ENCODE measurements at places on chromosomes 5 and 9.

DNA sequence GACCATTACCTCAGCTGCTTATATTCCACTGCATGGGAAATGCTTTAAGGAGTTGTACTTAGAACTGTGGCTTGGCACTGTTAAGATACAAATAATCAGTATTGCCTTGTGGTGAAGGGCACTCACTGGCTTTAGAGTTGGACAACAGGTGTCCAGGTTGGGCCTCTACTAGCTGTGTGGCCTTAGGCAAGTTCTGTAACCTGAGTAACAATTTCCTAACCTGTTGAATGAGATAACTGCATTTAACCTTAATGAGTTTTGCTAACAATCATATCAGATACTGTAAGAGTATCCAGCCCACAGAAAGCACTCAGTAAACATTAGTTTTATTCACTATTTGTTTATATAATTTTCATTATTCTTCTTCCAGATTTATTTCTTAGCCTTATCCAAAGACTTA, 17.2 kb upstream of the HK3 start:
- no peak for ATAC-seq

- ATAC-seq = peak; percentile 90
Measured at GRCh38 chr9:123353984-123354591, 1.9 kb upstream of the CRB2 start.

GRCh38 chr9:33375238-33375840, 27.0 kb downstream of the AQP7 start:
- peak; percentile 30 for ATAC-seq

- no peak for ATAC-seq
Measured at GRCh38 chr5:130731839-130732238, 433.2 kb downstream of the HINT1 start.

DNA sequence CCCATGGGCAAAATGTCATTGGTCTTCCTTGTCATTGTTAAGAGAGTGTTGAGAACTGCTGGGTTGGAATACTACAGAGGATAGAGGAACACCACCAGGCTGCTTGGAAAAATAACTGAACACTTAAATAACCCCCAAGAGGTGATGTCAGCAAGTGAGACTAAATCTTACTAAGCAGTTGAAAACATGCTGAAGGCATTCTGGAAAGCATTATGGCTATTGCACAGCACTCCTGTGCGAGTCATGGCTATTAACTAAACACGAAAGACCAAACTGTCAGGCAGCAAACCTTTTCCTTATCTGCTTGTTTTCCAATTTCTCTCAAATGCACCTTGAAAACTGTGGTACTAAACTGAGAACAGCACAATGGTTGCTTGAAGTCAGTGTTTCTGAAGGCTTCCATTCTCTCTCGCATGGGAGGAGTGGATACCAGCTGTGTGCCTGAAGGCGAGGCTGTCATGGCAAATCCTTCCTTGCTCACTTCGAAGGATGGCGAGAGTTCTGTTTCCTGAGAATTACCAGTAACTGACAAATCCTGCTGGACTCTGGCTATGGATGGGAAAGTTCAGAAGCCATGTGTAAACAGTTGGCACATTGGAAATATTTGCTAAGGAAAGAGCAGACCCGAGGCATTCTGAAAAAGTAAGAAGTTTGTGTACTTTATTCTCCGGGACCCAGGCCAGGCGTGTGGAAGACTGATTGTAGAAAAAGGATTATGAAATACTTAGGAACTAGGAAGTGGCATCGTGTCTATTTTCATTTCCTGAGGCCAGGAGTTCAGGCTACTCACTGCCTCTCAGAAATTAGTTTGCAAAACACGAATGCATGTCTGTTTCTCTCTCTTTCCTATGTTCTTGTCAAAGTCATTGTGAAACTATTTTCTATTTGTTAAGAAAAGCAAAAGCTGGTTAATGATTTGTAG, 182.1 kb downstream of the DMRT2 start:
- no peak for ATAC-seq

DNA sequence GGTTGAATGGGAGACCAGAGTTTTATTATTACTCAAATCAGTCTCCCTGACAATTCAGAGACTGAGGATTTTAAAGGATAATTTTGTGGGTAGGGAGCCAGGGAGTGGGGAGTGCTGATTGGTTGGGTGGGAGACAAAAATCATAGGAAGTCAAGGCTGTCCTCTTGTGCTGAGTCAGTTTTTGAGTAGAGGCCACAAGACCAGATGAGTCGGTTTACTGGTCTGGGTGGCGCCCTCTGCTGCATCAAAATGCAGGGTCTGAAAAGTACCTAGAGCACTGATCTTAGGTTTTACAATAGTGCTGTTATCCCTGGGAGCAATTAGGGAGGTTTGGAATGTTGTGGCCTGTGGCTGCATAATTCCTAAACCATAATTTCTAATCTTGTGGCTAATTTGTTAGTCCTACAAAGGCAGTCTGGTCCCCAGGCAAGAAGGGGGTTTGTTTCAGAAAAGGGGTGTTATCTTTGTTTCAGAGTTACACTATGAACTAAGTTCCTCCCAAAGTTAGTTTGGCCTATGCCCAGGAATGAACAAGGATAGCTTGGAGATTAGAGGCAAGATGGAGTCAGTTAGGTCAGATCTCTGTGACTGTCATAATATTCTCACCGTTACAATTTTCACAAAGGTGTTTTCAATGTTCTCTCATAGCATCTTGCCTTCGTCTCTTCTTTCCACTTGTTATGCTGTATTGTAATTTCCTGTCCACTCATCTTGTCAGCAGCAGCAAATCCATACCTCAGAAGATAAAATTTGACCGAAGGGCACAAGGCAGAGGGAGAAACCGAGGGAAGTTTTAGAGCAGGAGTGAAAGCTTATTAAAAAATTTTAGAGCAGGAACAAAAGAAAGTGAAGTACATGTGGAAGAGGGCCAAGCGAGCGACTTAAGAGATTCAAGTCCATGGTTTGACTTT, 59.2 kb upstream of the CLINT1 start:
- ATAC-seq = peak; percentile 83

GRCh38 chr5:173144200-173145176, at the start of gene BNIP1:
Gene BNIP1, plus strand, starts transcription at chr5:173144531. Its CDS starts 15 bp downstream, at chr5:173144546.
- ATAC-seq = peak; percentile 94

- peak; percentile 74 for ATAC-seq
Measured at GRCh38 chr9:70049236-70049635, 5.6 kb downstream of the MAMDC2 start.

DNA sequence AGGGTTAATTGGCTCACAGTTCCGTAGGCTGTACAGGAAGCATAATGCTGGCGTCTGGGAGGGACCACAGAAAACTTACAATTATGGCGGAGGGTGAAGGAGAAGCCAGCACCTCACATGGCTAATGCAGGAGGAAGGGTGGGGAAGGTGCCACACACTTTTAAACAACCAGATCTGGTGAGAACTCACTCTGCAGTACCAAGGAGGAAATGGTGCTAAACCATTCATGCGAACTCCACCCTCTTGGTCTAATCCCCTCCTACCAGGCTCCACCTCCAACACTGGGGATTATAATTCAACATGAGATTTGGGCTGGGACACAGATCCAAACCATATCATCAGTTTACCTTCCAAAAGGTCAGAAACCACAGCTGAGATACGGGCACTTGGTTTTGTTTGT, 122.9 kb downstream of the PDZD2 start:
- no peak for ATAC-seq

GRCh38 chr5:52735139-52735538, 52.6 kb upstream of the ITGA1 start:
- peak; percentile 86 for ATAC-seq

DNA sequence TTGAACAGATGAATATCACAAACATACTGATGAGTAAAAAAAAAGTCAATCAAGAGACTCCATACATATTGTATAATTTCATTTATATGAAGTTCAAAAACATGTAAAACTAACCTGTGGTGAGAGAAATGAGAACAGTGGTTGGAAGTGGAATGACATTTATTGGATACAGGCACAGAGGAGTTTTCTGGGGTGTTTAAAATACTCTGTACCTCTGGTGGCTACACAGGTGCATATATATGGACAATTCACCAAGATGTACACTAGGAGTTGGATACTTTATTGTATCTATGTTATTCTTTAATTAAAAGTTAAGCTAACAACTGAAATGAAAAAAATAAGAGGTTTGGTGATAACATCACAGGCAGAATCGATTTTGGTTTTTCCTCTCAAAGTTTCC, 14.1 kb downstream of the FOXD1 start:
- 0 out of 3 replicates have a peak, but pooled peaks have one; percentile 14 for ATAC-seq

DNA sequence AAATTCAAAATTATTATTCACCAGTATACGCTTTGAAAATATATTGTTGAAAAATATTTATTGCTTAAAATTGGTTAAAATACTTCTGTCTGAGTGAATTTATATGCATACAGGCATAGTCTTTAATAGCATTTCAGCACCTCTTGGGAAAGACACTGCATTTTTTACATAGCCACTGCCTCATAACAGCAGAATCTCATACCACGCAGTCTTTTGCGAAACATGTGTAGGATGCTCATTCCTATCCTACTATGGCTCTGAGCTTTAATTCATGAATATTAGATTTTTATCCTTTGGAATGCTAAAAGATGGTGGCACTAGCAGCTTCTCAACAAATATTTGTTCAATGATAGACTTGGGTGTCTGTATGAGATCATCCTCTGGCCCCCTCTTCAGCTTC, 94.0 kb upstream of the SH3GL2 start:
- no peak for ATAC-seq

DNA sequence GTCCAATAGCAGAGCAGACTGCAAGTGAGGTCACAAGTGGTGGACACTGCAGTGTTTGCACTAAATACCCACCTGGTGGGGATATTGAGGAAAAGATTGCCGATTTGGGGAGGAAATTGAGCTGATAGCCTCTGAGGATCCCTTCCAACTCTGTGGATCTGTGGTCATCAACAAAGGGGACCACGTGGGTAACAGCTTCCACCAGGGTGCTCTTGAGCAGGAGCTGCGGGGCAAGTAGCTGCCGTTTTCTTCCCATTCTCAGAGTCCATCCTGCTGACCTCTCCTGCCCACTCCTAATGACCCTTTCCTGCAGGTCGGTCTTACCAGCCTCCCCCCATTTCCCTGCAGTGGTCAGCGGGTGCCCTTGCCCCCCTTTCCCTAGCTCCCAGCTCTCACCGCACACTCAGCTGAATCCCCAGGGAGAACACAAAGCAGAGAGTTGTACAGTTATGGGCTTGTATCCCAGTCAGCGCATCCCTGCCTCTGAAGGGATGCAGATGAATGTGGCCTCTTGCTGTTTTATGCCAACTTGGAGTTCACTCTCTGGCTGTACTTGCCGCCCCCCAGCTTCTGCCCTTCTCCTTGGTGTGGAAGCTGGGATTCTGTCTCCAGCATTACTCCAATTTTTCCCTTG, 18.0 kb downstream of the DAPK1 start:
- no peak for ATAC-seq

GRCh38 chr9:95511952-95512708, 4.6 kb downstream of the PTCH1 start:
- ATAC-seq = no peak

DNA sequence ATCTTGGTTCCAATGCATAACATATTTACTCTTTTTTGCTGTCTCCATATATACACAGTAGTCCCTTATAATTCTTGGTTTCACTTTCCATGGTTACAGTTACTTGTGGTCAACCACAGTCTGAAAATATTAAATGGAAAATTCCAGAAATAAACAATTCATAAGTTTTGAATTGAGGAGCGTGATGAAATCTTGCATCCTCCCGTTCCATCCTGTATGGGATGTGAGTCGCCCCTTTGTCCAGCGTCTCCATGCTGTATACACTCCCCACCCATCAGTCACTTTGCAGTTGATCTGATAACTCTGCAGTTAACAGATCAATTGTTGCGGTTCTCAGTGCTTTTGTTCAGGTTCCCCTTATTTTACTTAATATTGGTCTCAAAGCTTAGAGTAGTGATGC, 11.5 kb upstream of the FAF2 start:
- peak; percentile 73 for ATAC-seq

GRCh38 chr5:763397-763796, 21.1 kb downstream of the ZDHHC11B start:
- no peak for ATAC-seq

DNA sequence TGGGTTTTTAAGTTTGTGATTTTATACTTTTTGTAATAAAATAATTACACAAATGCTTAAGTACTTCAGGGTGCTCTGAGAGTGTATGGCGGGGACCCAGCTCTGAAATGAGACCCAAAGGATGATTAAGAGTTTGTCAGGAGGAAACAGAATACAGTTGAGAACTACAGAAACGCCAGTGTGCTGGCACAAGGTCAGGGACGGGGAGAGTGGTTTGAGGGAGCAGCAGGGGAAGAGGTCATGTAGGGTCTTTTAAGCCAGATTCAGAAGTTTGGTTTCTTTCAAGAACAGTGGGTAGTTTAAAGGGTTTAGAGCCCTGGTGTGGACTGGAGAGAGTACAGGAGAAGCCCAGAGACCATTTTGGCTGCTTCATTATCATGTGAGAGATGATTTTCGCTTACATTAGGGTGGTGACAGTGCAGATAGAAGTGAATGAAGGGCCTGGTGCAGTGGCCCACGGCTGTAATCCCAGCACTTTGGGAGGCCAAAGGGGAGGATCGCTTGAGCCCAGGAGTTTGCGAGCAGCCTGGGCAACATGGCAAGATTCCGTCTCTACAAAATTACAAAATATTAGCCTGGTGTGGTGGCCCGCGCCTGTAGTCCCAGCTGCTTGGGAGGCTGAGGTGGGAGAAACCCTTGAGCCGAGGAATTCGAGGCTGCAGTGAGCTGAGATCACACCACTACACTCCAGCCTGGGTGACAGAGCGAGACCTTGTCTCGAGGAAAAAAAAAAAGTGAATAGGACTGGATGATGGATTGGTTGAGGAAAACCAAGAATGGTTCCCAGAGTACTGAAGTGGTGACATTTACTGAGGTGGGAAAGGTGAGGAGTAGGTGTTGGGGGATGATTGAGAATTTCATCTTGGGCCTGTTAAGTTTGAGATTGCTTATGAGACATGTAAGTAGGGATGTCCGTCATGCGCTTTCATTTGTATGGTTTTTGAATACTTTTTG, 1.4 kb upstream of the ETF1 start:
- ATAC-seq = no peak

DNA sequence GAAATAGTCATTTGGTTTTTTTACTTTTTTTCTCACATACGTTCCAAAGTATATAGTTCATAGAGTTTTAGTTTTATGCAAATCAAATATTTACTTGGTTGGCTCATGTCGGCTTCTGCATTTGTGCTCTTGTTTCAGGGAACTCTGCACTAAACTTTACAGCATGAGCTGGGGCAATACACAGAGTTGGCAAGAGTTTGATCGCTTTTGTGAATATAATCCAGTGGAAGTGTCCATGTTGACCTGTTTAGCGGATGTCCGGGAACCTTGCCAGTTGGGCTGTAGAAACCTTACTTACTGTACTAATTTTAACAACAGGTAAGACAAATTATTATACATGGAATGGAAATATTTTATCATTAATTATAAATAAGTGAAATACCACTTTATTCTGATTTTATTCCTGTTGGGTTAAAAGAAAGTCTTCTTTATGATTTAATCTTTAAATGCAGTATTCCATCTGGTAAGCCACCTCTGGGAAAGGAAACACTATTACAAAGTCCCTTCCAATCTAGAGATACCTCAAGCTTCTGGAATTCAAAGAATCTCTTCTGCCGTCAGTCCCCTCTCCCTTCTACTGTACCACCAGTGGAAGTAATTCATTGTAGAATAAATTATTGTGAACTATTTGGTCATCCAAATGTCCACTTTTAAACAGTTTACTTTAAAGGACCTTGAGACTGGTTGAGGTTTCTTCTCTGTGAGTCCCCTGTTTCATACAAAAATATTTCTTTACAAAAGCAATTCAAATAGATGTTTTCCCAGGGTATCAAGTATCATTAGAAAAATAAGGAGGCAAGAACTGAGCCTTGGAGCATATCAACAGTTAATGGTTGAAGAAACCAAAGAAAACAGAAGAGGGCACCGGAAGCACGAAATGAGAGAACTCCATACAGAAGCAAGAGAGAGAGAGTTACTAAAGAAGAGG, 45.2 kb upstream of the GLIPR2 start:
- peak; percentile 93 for ATAC-seq
